D721Med (cell line): ENCODE measurements at places on chromosomes 12 and 14.

DNA sequence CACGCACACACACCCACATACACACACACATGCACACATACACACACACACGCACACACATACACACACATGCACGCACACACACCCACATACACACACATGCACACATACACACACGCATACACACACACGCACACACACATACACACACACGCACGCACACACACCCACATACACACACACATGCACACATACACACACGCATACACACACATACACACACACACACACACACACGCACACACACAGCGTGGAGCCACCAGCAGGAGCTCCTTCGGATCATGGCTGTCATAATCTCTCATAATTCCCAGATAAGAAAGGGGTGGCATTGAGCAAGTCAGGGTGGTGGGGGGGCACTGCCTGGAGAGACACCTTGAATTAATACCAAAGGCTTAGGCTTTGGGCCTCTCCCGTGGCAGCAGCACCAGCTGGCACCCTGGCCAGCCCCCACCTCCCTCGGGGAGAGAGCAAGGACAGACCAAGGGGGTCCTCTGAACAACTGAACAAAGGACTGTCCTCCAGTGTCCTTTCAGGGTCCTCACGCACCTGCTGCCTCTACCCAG lies 21.9 kb downstream of the ANO2 start:
- peak; percentile 91 for DNase-seq

DNA sequence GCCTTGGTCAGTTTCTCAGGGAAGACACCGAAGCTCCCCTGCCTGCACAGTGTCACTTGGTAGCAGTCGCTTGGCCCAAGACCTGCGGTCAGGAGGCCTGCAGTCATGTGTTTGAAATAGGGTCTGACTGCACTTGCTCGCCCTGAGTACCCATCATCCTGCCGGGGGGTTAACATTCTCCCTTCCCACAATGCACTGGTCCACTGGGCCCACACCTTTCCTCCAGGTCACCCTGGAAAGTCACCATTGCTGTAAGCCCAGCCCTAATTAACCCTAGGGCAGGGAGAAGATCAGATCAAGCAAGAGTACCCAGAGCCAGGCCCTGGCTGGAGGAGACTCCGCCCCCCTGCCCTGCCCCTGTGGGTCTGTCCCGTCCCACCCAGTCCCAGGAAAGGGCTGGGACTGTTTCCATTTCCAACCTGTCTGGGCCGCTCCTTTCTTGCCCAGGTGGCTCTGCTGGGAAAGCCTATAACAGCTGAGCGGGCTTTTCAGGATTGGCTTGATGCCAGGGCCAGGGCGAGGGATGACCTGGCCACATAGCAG lies 87.1 kb downstream of the ZFP36L1 start:
- DNase-seq = no peak

- DNase-seq = peak; percentile 58
Observed at GRCh38 chr14:54565785-54566409, 1.0 kb upstream of the SAMD4A start.

- DNase-seq = no peak
Observed at GRCh38 chr14:71532344-71532743, 399.9 kb upstream of the RGS6 start.
